ENCODE measurements at places on chromosomes 12 and 14.

DNA sequence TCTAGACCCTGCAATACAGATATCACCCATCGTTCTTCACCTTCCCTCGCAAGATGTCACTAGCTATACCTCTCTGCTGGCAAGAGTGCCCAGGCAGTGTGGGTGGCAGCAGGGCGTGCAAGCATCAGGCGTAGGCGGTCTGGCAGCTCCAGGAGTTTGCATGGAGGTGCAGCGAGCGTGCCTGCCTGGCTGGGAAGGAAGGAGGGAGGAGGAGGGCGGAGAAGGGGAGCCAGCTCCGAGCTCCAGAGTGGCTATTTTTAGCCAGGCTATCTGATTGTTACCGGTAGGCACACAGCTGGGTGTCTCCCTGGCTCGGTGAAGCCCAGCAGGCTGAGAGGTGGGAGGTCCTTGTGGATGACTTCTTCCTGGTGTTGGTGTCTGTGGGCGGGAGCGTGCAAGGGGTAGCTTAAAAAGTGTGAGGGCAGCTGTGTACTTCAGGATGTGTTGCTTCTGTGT is 6.2 kb downstream of the FOXJ2 start:
- DNase-seq, result no peak

- DNase-seq, result no peak
Observed at GRCh38 chr14:60273956-60274355, 24.9 kb downstream of the PPM1A start.

GRCh38 chr14:39406560-39406959 is 25.7 kb downstream of the FBXO33 start:
- DNase-seq, result no peak

DNA sequence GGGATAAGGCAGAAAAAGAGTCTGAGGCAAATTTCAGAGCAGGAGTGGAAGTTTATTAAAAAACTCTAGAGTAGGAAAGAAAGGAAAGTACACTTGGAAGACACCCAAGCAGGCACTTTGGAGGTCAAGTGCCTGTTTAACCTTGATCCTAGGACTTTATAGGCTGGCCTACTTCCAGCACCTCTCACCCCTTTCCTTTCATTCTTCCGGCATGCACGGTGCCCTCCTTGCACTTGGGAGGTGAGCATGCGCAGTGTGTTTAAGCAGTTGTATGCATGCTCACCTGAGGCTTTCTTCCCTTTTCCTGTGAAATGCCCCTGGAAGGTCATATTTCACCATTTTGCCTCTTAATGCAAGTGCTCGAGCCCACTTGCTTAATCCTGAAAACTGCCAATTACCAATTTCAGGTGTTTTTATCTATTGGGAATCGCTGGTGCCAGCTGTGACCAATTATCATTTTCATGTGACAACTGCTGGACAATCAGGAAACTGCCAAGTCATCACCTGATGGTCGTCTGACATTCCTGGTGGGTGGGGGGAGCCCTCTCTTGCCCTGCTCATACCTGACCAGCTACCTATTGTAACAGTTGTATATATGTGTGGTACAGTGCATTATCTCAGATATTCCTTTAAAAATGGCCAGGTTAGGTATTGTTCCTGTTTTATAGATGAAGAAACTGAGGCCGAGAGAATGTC is 53.5 kb downstream of the SUDS3 start:
- DNase-seq, result no peak

DNA sequence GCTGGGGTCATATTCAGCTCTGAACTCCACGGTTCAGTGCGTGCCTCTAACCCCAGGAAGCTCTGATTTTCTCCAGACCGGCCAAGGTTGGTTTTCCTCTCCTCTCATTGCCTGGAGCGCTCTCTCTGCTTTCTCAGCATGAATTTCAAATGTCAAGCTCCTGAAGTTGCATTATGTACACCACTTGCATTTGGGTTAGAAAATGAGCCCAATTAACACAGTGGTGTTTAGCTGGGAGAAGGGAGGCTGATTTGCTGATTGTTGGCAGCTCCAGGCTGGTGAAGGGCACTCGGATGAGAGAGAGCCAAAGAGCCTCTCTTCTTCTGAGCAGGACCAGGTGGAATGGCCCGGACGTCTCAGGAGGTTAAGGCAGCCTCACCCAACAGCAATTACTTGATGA is 570.9 kb downstream of the VRK1 start:
- no peak for DNase-seq

GRCh38 chr12:121494093-121494787 is 86.6 kb downstream of the KDM2B start:
- DNase-seq, result no peak

GRCh38 chr14:23306412-23307145 is at the start of gene BCL2L2:
Gene BCL2L2, plus strand, starts transcription at chr14:23306833. Its CDS starts 935 bp downstream, at chr14:23307768.
- DNase-seq, result peak; percentile 79
